ENCODE measurements at places on chromosomes 2 and 18.

GRCh38 chr2:136211701-136212100 lies 93.8 kb upstream of the CXCR4 start:
- no peak for DNase-seq

- DNase-seq = no peak
These were observed 240.0 kb downstream of the RND3 start for GRCh38 chr2:150247481-150247880.

- DNase-seq = no peak
These were observed 194.2 kb upstream of the HDAC4 start for GRCh38 chr2:239594772-239595608.

- no peak for DNase-seq
These were observed 114.4 kb downstream of the TCF4 start for GRCh38 chr18:55473560-55473959.

DNA sequence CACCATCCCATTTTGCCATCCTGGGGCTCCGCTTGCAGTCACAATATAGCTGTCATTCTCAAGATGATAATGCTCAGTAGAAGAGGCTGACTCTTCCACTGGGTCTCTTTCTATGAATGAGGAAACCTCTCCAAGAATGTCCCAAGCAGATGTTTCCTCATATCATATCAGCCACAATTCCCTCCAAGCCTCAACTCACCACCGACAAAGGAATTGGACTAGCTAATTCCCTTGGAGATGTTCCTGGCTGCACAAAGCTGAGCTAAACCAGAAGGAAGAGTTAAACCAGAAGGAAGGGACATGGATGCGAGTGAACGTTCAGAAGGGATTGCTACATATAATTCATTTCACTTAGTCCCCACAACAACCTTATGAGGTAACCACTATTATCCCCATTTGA lies 65.0 kb upstream of the NPAS2 start:
- DNase-seq = no peak

GRCh38 chr2:101972621-101973434 lies 18.9 kb upstream of the IL1R2 start:
- no peak for DNase-seq

DNA sequence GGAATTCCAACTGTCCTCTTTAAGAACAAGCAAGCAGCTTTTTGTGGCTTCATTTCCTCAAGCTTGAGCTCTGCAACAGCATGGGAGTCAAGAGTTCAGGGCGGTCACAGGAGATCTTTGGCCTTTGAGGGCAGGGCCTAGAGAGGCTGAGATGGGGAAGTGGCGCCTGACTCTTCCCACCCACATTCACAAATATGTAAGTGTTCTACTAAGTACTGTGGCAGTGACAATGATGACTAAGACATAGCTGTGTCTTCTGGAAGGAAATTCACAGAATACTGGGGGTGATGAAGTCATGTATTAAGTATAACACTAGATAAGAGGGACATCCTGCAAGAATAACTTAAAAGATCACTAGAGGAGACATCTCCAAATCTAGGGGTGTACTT lies 15.0 kb downstream of the RND3 start:
- DNase-seq = peak; percentile 60

DNA sequence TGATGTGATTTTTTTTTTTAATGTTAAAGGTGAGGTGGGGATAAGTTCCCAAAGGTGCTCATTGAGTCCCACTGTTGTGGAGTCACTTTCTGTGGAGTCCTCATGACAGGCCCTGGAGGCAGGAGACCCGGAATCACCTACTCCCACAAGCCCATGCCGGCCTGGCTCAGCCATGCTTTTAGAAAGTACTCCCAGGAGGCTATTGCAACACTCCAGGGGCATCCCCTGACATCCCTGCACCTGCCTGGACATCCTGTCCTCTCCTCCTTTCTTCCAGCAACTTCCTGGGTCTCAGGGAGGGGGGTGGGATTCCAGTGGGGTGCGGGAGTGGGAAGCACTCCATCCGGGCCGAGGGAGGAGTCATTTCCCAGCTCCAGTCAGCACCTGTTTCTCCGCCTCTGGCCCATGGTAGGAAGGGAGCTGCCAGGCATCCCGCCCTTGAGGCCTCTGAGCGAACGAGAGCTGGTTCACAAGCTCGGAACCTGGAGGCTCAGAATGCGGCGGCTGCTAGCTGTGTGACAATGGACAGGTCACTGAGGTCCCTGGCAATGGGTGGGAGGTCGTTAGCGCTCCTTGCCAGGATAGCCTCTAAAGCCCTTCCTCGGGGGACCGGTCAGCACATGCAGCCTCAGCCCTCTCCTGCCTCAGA lies 163.9 kb upstream of the ID2 start:
- DNase-seq = no peak

- no peak for DNase-seq
These were observed 45.0 kb downstream of the SLC4A3 start for GRCh38 chr2:219672406-219672805.

GRCh38 chr2:53865264-53865663 lies 5.5 kb upstream of the GPR75 start:
- no peak for DNase-seq

DNA sequence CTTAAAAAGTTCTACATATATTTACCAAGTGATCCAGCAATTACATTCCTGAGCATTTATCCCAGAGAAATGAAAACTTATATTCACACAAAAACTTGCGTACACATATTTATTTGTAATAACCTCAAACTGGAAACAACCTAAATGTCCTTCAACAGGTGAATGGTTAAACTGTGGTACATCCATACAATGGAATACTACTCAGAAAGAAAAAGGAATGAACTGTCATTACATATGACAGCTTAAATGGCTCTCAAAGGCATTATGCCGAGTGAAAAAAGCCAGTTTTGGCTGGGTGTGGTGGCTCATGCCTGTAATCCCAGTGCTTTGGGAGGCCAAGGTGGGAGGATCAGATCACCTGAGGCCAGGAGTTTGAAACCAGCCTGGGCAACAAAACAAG lies 79.1 kb upstream of the DYNC1I2 start:
- no peak for DNase-seq

DNA sequence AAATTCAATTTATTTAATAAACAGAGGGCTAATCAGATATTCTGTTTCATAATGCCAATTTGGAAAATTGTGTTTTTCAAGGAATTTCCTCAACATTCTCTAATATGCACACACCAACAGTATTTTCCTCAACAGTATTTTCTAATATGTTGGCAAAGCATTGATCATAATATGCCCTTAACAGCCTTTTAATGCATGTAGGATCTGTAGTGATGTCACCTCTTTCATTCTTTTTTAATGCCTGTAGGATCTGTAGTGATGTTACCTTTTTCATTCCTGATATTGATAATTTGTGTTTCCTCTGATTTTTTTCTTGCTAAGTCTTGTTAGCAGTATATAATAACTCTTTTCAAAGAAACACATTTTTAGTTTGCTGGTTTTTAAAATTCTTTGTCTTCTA lies 15.9 kb downstream of the VWA3B start:
- no peak for DNase-seq

DNA sequence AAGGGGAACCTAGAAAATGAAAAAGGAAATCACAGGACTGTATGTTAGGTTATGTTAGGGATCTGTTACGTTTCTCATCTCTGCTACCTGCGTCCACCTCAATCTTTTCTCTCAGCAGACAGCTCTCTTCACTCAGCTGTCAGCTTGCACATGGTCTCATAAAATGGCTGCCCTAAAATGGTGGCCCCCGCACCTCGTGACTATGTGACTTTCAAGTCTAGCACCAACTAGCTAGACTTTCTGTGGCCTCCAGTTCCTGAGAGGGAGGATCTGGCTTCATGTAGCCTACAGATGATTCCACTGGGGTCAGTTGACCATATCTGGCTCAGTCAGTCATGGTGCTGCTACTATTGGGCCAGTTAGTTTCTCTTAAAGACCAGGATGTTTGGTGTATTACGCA lies 147.2 kb upstream of the SLC1A4 start:
- no peak for DNase-seq

GRCh38 chr2:3927031-3927430 lies 223.7 kb downstream of the DCDC2C start:
- no peak for DNase-seq

- DNase-seq = no peak
These were observed 64.6 kb upstream of the CDCA7 start for GRCh38 chr2:173290046-173290445.

- no peak for DNase-seq
These were observed 122.6 kb downstream of the METTL4 start for GRCh38 chr18:2448565-2449151.

- no peak for DNase-seq
These were observed 56.4 kb upstream of the ITGB6 start for GRCh38 chr2:160256507-160256906.

DNA sequence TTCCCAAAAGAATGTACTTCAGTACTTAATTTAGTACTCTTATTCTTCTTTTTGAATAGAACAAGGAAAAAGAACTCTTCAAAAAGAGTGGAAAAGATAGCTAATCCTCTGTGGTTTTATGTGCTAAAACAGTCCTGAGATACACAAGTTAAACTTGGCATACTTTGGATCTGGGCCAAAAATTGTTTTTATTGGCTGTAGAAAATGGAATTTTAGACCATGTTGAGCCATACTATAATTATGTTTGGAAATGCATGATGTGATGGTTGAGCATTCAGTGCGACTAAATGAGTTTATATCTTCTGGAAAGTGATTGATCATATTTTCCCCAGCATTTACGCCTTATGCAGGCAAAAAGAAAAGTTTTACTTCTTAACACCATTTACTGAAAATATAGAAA lies 18.0 kb upstream of the PDE1A start:
- no peak for DNase-seq

DNA sequence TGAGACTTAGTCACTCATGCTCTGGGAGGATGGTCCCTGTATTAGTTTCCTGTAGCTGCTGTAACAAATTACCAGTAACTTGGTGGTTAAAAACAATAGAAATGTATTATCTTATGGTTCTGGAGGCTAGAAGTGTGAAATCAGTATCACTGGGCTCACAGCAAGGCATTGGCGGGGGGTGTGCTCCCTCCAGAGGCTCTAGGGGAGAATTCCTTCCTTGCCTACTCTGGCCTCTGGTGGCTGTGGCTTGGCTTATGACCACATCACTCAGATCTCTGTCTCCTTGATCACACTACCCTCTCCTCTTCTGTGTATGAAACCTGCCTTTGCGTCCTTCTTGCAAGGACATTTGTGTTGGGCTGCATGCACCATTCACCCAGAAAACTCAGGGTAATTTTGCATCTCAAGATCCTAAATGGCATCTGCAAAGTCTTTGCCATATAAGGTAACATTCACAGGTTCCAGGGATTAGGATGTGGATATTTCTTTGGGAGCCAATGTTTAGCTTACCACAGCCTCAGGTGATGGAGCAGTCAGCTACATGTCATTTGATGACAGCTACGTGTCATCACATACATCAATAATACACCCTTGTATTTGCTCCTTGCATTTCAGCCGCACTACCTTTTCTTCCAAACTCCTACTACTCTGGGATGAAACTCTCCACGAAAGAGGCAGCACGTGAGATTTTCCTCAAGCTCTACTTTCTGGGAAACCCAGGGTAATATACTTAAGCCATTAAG lies 49.6 kb upstream of the POU3F3 start:
- no peak for DNase-seq

- DNase-seq = no peak
These were observed 137.3 kb downstream of the TMEM131 start for GRCh38 chr2:97858442-97858841.

GRCh38 chr2:105721991-105722511 lies 22.7 kb upstream of the NCK2 start:
- no peak for DNase-seq

GRCh38 chr2:4507661-4508060 lies 804.3 kb downstream of the DCDC2C start:
- DNase-seq = no peak

GRCh38 chr2:230872968-230873660 lies 8.4 kb downstream of the ITM2C start:
- DNase-seq = no peak

GRCh38 chr18:29912351-29912750 lies 1130.2 kb downstream of the DSC3 start:
- no peak for DNase-seq

DNA sequence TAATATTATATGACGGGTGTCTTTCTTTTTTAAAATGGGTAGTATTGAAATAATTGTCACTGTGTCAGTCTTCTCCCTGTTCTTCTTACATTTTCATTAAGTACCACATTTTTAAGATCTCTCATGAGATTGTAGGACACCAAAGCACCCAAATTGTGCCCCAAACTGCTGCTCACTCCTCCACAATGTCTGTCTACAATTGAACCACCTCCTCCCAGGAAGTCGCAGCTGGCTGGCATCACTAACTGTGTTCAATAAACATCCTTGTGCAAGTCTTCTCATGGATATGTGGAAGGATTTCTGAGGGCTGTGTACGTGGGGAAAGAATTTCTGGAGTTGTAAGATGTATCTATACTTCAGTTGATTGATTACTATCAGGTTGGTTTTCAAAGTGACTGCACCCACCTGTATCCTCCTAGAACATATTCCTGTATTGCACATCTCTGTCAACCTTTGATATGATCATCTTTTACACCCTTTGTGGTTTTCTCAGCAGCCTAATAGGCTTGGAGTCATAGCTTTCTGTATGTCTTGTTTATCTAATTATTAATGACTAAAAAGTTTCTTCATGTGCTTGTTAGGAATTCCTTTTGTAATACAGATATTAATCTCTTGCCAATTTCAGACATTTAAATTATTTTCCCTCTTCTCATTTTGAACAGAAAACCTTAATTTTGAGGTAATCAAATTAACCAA lies 774.9 kb downstream of the RNF144A start:
- no peak for DNase-seq

DNA sequence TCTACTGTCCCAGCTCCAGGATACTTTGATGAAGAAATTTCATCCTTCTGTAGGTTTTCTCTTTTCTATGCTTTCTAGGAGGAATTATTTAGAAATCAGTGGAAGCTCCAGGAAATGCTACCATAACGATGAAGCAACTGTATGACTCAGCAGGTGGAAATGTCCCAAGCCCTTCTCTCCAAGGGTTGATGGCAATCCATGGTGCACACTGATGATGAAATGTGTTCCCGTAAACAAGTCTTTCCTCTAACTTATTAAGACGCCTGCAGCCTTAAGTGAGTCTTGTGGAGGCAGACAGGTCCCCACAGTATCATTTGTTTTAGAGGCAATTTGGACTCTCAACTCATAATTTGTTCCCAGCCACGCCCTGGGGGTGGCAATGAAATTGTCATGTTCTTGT lies 777.6 kb upstream of the SOX11 start:
- no peak for DNase-seq

GRCh38 chr2:22521620-22522019 lies 863.4 kb upstream of the KLHL29 start:
- DNase-seq = no peak

DNA sequence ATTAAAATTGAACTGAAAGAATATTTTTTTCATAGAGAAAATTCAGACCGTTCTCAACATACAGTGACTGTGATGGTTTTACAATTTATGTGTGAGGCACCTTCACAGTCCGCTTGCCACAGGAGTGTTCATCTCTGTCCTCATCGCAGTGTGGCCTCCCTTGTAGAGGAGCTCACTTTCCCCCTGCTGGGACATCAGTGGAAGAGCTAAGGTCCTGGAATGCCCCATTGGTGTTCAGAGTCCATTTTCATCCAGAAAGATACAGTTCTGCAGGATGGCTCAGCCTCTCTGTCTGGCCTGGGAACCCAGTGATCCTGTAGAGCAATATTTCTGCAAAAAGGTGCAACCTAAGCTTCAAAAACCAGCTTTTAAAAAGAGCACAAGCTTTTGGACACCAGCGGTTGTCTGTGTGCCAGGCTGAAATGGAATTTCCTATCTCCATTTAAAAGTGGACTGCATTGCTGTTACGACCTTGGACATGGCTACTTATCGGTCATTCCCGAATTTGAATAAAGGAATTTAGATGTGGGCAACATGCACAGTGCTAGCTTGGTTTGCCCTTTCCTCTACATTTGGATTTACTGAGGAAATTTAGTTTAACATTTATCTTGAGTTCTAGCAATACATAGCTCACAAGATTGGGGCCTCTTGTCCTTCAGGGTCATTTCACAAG lies 26.7 kb upstream of the FAM237A start:
- no peak for DNase-seq

Measured in Calu3 (cell line).